ENCODE measurements at places on chromosomes 3 and 15. TPM values are rescaled to one million over a fixed set of nuclear protein-coding genes. Genes with fewer than 3 reads are reported as not detected.

NGLY1 gene
- total RNA-seq, result 72.8 TPM

CHRNA7 gene
- not detected for total RNA-seq

PAK6 gene
- total RNA-seq, result 0.18 TPM

RASGRF1 gene
- not detected for total RNA-seq

CISH gene
- total RNA-seq, result 193 TPM

Measured in activated naive CD8-positive, alpha-beta T cell treated with anti-CD3 and anti-CD28 coated beads for 36 hours (primary cell).